Liver (tissue), 10 donors: ENCODE measurements at places on chromosomes 11 and 22.

- DNase-seq: no peak
Observed at GRCh38 chr22:42996646-42997365, 18.1 kb downstream of the PACSIN2 start.

DNA sequence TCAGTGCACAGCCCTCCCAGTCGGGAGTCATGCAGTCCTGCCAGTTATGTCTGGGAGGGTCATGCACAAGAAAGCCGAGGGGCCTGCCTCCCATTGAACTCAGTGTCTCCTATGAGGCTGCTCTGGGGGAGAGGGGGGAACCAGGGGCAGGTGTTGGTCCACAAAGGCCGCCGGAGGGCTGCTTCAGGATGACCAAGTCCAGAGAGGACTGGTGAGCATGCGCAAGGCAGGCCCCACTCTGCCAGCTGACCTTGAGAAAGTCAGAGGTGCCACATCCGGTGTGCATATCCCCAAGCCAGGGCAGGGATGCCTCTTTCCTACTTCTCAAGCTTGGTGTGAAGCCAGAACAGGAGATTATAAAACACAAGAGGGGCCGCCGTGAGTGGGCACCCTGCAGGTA is 4.4 kb downstream of the SCN4B start:
- no peak for DNase-seq

DNA sequence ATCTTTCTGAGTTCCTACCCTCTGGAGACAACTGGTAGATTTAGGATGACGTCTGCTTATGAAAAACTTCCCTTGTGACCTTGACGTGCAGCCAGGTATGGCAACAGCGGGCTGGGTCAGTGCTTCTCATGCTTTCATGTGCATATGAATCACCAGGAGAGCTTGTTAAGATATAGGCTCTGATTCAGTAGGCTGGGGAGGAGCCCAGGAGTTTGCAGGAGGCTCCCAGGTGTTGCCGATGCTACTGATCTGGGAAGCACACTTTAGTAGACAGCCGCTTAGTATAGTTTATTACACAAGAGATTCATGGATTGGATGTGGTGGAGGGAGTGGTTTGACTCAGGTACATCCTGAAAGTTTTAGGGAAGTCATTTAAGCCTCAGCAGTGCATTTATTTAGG is 23.8 kb downstream of the DIXDC1 start:
- DNase-seq: no peak

DNA sequence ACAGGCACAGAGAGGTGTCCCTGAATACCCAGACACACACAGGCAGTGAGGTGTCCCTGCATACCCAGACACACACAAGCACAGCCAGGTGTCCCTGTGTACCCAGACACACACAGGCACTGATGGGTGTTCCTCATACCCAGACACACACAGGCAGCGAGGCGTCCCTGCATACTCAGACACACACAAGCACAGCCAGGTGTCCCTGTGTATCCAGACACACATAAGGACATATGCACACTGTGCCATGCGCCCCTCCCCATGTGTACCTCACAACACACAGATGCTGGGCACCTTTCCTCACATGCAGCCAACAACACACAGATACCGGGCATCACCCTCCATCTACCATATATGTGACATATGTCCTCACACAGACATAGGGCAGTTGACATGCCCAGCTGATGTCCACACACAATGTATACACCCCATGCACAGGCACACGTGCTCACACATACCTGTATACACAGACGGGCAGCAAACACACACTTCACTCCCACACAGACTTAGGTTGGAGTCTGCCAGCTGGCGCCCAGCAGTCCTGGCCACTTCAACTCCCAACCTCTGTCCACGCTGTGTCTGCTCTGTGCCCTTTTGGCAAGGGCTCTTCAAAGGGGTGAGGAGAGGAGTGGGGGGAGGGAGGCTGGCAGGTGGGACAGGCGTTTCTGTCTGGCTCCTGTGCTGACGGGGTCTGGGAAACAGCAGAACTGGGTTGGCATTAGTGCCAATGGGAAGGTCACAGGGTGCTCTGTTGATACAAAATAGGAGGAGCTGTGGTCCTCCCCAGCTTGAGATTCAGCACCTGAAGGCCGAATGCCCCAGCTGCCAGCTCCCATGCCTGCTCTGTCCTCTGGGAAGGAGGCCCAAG is 69.4 kb upstream of the ALX4 start:
- no peak for DNase-seq

DNA sequence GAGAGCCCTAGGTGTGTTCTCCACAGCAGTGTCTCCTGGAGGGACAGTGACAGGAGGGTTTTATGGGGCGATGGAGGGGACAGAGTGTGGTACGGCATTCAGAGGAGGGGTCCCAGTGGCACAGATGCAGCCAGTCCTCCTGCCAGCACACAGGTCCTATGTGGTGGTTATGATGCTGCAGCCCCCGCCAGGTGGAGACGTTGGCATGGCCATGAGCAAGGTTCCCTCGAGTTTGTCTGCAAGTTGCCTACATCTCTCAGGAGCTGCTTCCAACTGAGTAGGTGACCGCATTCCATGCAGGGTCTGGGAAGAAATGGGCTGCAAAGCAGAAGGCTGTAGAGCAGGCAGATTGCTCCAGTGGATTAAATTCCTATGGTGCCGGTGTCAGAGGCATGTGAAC is 646.0 kb downstream of the TBC1D22A start:
- DNase-seq: peak; percentile 20

- DNase-seq: no peak
Observed at GRCh38 chr11:77617892-77618291, 19.7 kb downstream of the CLNS1A start.

GRCh38 chr11:93653080-93653479 is 8.4 kb upstream of the CEP295 start:
- DNase-seq: no peak

DNA sequence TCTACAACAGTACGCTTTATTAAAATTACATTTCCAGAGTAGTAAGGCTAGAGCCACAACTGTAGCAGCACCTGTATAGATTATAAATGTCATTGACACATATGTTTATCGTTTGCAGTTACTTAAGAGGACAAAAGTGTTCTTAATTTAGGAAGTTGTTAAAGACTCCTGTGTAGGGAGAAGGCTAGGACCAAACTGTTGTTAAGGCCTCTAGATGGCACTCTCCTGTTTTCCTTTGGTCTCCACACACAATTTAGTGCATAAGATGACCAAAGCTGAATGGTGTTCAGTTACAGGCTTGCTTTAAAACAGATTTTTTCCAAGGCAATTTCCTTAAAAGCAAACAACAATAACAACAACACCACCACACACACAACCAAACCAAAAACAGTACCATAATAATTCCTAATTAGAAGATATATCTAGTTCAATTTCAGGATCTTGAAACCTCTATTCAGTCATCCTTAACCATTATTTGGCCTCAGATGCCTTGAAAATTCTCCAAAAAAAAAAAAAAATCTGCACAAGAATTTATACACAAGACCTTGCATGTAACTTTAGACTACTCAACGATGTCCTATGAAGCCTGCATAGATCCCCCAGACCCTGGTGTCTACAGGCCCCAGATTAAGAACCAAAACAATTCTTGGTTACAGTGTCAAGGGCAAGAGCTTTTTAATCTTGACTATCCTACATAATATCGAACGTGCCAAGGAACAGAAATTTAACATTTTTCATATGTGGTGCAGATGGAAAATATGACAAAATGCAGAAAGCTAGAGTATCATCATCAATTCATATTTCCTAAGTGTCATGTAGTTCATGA is 42.6 kb upstream of the APOA1 start:
- no peak for DNase-seq

GRCh38 chr11:97498891-97499290 is 1109.1 kb downstream of the JRKL start:
- DNase-seq: no peak

DNA sequence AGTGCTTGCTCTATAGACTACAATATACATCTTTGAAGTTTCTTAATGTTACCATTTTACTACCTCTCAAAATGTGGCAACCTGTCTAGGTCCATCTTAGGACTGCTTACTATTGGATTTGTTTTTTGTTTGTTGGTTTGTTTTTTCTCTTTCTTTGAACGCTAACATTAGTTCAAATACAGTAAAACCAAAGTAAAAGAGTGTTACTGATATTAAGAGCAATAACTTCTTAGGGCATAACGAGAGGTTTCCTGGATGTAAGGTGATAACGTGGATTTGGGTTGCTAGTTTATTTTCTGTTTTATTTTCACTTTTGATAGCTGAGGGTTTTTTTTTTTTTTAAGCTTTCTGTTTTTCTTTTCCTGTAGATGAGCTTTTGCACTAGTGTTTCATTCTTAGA is 43.6 kb downstream of the TMEM135 start:
- DNase-seq: no peak

- DNase-seq: no peak
Observed at GRCh38 chr22:30943368-30943767, 25.2 kb downstream of the MORC2 start.

DNA sequence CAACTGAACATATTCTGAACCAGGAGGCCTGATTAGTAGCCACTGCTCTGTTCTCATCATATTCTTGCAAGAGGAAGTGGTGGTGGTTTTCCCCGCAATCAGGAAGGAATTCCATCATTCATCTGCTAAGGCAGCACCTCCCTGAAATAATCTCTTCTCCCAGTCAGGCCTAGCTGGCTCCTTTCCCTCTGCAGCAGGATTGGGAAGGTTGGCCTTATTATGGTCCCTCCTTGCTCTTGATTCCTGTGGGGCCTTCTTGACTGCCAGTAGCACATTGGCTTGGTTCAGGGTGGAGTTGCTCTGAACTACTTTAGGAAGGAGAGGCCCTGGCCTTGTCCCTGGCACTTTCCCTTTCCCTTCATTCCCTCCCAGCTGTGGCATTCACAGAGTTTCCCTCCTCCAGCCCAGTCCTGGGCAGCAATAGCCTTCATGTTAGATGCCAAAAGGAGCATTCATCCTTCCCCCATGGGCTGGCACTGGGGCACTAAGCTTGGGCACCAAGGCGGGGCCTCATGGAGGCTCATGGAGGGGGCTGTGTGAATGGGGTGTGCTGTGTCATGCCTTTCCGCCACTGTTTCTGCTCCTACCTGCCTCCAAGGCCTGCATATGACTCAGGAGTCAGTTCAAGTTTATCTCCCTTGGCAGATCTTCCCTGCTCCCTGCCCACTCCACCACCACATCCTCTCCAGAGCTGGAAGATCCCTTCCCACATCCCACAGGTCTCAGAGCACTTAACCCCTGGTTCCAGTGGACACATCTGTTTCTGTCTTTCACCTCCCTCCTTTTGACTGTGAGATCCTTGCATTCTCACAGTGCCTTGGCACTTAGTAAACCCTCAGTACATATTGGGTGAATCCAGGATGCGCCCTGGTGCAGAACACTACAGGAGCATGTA is 27.6 kb upstream of the CD44 start:
- DNase-seq: no peak

DNA sequence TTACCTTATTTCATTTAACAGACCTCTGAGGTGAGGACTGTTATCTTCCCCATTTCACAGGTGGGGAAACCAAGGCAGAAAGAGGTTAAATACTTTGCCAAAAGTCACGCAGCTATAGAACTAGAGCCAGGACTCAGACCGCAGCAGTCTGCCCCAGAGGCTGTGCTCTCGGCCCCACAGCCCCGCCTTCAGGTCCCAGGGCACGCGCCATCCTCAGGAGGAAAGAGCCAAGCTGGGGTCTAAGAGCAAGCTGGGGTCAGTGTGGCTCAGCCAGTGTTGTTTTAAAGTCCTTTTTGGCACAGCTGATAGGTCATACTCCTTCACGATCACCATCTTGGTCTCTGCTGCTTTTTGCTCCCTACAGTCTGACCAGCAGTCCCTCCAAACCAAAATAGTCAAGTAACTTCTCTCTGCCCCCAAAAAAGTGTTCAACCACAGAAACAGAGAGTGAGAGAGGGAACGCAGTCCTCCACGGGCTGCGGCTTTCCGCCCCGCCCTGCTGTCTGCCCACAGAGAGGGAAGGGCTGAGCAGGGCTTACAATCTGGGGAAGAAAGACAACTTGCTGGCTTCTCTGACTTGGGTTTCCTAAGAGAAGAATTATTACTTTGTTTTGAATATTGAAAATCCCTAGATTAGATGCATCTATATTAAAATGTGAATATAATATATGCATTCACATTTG is 137.2 kb upstream of the OPCML start:
- no peak for DNase-seq
